ENCODE measurements at places on chromosomes 16 and 17.

DNA sequence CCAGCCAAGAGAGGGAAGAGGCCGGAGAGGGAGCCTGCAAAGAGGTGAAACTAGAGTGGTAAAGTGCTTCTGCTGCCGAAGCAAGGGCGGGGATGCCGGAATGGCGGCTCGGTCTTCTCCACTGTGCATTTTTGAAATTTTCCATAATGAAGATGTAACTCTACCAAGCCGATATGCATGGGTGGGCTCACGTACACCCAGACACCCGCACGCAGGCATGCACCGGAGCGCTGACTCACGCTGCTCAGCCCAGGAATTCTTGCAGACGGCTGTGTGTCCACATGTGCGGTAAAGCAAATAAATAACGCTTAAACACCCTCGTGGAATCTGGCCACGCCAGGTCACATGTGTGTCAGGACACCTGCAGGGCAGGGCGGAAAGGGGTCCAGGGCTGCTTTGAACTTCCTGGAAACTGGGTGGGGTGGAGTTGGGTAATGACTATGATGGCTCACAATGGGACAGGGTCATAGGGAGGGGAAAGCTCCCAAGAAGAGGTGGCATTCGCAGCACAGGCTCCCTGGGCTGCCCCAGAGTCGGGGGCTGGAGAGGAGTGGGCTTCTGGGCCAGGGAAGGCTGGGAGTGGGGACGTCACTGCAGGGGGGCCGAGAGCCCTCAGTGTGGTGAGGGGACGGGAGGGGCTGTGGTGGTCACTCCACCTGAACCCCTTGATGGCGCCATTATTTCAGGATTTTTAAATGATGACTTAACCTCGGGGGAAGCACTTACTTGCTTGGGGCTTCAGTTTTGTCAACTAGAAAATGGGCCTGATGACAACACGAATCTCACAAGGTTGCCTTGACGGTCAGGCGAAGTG, 265.5 kb downstream of the PARN start:
- DNase-seq, result no peak

- no peak for DNase-seq
These were observed 48.3 kb upstream of the FBXO47 start for GRCh38 chr17:39015546-39015935.

GRCh38 chr17:69373069-69373468, 41.4 kb upstream of the MAP2K6 start:
- no peak for DNase-seq

GRCh38 chr16:78211946-78212345, 112.5 kb downstream of the WWOX start:
- no peak for DNase-seq

DNA sequence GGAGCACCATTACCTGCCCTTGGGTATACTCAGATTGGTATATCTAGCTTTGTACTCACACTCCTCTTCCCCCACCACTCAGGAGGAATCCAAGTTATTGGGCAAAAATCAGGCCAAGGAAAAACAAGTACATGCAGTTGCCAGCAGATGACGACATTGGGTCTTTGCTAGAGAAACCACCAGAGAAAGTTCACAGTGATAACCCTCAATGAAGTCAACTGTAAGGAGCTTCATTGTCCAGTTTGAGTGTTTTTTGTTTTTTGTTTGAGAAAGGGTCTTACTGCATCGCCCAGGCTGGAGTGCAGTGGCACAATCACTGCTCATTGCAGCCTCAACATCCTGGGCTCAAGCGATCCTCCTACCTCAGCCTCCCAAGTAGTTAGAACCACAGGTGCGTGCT, 34.6 kb upstream of the TOX3 start:
- no peak for DNase-seq

DNA sequence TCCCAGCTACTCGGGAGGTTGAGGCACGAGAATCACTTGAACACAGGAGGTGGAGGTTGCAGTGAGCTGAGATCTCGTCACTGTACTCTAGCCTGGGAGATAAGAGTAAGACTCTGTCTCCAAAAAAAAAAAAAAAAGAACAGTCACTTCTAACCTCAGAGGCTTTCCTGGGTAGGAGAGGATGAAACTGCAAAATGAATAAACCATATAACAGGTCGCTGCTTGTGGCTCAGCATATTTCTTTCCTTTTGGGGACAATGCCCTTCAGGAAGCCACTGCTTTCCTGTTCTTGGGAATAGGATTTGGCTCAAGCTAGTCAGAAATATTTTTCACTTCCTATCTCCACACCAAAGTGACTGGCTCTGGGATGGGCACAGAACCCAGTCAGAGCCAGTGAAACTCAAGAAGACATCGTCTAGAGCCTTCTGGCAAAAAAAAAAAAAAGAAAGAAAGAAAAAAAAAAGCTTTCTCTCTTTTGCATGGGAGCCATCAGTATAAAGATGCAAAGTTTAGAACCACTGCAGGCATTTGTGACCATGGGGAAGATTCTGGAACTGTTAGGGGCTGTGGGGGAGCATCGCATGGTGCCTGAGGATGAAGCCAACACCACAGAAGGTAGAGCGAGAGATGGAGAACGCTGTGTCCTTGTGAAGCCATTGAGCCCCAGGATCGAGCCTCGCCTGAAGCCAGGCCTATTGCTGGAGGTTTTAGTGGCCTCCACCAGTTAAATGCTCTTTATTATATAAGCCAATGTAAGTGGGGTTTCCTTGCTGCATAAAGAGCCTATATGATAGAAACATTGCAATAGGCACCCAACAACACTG, 71.8 kb upstream of the MRTFB start:
- DNase-seq, result no peak

DNA sequence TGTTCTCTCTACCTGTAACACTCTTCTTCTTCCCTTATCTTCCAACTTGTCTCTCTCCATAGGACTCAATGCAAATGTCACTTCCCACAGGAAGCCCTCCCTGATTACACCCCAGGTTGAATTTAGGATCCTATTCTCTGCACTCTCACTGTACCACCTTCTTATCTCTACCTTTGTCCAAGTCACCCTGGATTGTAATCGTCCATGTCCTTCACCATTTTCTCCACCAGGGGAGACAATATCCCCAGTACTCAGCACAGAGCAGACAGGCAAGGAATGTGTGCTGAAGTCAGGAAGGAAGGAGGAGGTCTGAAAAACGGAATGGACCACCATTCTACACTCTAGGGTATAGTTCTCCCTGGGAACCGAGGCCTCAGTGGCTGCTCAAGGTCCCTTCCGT, 14.2 kb downstream of the C16orf82 start:
- no peak for DNase-seq

- DNase-seq, result no peak
These were observed 49.2 kb downstream of the CRISPLD2 start for GRCh38 chr16:84868829-84869472.

DNA sequence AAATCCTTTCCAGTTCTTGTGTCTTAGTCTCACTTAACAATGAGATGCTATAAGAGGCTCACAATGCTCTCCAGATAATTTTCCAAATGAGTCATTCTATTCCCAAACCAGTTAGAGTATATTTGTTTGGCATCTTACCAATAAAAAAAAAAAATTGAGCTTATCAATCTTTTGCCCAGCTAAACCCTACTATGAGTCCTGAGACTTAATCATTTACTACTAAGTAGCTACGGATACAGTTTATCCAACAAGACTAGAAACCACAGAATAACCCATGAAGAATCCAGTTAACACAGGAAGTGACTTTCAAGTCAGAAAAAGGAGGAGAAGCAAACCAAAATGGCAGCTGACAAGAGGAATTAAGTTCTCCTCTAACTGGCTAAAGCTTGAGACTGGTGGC, 330.3 kb upstream of the XYLT1 start:
- DNase-seq, result no peak

DNA sequence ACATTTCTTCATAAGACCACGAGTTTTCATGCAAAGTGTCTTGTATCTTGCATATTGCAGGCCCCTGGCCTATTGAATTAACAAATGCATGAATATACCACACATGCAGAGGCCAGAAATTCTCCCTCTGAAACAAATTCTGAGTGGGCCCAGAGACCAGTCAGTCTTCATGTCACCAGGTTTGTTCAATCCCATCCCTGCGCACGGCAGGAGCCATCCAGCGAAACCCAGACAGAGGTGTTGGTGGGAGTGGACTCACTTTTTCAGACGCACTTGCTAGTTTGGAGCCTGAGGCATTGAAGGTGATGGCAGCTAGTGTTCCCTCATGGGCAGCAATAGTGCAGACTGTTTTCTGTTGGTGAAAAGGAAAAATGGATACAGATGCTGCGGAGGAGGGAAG, 21.9 kb downstream of the WIPI1 start:
- no peak for DNase-seq

DNA sequence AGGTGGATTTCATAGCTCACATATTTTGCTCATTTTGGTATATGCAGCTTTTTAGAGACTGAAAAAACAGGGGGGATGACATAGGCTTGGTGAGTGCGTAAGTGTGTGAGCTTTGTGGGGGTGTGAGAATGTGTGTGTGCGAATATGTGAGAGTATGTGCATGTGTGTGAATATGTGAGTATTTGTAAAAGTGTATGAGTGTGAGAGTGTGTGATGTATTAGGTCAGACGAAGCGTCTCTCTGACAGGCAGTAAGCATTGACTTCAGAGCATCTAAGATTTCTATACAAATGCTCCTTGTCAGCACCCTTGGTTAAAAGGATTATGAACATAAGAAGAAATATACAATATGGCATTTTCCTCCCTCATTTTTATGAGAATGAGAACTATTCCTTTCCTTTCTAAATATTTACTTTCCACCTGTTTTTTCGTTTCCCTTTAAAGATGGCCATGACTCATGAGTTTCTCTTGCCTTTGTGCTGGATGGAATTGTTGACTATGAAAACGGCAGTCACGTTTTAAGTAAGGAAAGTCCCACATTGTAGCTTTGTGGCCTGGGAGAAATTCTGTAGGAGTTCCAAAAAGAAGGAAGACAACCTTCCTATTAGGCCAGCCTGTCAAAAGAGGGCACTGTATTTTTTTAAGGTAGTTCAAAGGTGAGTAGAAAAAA, 276.4 kb downstream of the FOXL1 start:
- no peak for DNase-seq

DNA sequence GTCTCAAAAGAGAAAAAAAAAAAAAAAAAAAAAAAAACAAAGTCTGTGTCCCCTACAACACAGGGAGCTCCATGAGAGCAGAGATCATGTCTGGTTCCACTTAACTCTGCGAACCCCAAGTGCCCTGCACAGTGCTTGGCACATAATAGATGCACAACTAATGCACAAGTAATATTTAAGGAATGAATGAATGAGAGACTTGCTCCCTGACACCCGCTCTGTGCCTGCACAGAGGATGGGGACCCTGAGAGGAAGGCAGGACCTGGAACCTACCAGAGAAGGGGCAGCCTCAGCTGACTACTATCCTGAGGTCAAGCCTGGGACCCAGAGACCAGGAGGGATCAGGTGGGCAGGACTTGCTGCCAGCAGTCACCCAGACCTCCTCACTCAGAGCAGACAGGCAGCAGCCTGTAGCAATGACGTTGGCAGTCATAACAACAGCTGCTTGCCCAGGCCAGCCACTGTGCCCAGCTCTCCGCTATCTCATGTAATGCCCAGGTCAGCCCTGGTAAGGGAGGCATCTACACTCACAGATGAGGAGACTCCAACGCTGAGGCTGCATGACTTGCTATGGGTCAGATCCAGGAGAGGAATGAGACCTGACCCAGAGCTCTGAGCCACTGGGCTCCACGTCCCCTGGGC, 2.9 kb downstream of the MYO15A start:
- DNase-seq, result no peak

DNA sequence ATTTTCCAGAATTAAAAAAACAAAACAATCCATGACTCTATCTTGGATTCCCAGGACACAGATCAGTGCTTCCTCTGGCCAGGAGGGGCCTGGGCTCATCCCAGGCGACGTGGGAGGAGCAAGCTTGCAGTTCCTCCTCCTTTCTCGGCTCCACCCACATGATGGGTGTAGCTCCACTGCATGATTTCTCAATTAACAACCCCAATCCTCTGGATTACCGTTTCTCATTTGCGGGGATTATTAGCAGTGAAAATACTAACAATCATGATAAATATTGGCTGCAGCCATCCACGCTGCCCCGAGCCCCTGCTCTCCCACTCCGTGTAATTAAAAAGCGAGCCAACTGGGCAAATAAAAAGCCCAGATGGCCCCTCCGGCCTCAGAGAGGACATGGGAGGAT, 46.4 kb upstream of the SDK2 start:
- DNase-seq, result no peak

DNA sequence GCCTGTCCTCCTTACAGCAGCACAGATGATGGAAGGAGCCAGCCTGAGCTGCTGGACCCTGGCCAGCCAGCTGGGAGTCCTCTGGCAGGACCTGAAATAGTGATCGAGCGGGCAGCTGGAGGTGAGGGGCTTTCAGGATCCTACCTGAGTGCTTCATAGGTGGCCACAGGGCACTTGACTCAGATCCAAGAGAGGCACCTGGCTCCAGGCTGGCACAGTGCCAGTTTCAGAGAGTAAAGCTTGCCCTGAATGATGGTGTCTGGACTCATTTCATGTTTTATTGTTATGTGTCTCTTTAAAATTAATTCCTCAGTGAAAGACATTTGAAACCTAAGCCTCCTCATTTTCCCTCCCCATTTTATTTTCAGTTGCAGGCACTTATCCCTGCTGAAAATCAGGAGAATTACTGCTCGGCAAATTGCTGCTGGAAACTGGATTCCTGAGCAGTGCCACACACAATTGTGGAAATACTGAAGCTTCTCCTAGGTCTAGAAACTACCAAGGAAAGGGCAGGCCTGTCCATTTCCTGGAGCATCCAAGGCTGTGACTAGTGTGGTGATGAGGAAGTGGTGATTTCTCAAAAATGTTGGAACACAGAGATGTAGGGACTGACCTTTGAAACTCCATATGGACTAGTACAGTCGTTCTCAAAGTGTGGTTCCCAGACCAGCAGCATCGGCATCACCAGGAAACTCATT, 16.1 kb upstream of the ADAMTS18 start:
- no peak for DNase-seq

GRCh38 chr16:48503336-48503735, 106.6 kb downstream of the N4BP1 start:
- DNase-seq, result no peak

- DNase-seq, result no peak
These were observed 165.4 kb downstream of the PRKCA start for GRCh38 chr17:66467766-66468165.

- no peak for DNase-seq
These were observed 2.7 kb downstream of the MSL1 start for GRCh38 chr17:40124279-40125141.

DNA sequence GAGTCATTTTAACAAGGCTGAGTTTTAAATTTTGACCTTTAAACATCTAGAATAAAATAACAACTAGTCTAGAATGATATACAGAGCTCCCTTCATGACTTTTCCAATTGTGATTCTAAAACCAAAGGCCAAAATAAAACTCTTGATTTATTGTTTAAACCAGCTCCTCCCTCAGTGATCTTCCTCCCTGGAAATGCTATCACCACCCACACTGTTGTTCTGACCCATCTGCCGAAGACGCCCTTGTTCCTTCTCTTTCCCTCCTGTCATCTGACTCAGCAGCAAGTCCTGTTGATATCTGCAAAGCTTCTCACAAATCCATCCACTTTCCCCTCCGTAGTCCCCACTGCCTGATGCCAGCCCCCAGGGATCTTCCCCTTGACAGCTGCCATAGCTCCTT, 231.6 kb upstream of the DYNLRB2 start:
- no peak for DNase-seq

- DNase-seq, result no peak
These were observed 31.2 kb upstream of the PIK3R6 start for GRCh38 chr17:8898636-8899035.

GRCh38 chr16:3454093-3454492, 10.6 kb downstream of the NAA60 start:
- DNase-seq, result no peak

GRCh38 chr16:14658063-14658462, 25.3 kb downstream of the BFAR start:
- no peak for DNase-seq

All from activated CD4-positive, alpha-beta T cell treated with anti-CD3 and anti-CD28 coated beads for 1 hour (primary cell).